ENCODE measurements at places on chromosomes 5 and 9.

GRCh38 chr9:137021979-137022661, 5.9 kb downstream of the ABCA2 start:
- peak; percentile 69 for DNase-seq

DNA sequence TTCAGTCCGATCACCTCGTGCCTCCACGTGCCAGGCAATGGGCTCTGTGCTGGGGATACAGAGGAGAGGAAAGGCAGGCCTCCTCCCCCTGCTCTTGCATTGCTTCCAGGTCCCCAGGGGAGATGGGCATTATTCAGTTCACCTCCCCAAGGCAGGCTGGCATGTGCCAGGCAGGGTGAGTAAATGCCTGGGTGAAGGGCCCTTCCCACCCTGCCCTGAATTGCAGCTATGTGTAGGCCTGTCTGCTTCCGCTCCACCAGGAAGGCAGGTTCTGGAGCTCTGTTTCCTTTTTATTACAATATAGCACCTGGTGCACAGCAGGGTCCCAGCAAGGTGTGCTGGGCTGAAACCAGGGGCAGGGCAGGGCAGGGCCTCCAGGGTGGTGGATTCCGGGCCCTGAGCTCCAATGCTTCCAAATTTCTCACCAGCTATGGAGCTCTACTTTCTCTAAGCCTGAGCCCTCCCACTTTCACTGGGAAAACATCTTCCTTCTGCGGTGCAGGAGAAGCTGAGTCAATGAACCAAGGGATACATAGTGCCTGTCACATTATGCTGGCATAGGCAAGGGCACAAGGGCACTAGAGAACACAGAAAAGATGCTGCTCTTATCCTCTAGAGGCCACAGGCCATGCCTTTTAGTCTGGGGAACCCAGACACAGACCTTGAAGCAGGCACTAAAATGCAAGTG, 42.0 kb downstream of the SHB start:
- DNase-seq: no peak

DNA sequence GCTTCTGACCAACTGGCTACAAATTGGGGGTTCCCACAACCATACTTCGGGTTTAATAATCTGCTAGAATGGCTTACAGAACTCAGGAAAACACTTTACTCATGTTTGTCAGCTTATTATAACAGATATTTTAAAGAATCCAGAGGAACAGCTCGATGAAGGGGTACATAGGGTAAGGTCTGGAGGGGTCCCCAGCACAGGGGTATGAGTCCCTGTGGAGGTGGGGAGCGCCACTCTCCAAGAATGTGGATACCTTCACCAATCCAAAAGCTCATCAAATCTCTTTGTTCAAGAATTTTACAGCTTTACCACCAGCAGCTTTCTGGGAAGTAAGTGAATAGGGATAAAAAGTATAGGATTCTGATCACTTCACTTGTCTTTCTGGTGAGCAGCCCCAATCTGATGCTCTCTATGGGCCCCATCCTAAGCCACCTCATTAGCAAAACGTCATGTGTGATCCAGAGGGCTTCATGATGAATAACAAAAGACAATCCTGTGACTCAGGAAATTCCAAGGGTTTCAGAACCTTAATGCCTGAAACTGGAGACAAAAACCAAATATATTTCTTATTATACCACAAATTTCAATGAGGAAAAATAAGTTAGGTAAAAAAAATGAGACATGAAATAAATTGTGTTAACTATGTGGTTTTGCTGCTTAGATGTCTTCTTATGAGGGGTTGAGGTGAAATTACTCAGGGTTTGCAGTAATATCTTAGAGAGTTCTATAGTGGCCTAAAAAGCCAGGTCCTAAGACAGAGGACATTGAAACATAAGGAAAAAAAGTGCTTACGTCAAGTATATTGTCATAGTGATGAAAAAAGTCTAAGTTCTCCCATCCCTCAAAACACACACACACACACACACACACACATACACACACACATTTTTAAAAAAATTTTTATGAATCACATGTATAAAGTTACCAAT, 290.5 kb downstream of the ANXA1 start:
- DNase-seq: no peak

- no peak for DNase-seq
Observed at GRCh38 chr5:110063640-110064602, 374.2 kb downstream of the MAN2A1 start.

GRCh38 chr5:126251024-126251423, 172.2 kb upstream of the GRAMD2B start:
- DNase-seq: no peak

- DNase-seq: no peak
Observed at GRCh38 chr9:127697575-127697974, 9.2 kb upstream of the CFAP157 start.

Measured in breast epithelium (tissue), 4 donors.